Suprapubic skin (tissue), 4 donors: ENCODE measurements at places on chromosomes 7 and 10.

- DNase-seq = no peak
These were observed 46.3 kb downstream of the INSYN2A start for GRCh38 chr10:127150136-127150535.

GRCh38 chr7:5094641-5095040 lies 49.0 kb downstream of the RBAK start:
- no peak for DNase-seq

- no peak for DNase-seq
These were observed 77.3 kb upstream of the ARMC3 start for GRCh38 chr10:22850541-22850940.

- DNase-seq = no peak
These were observed 16.2 kb upstream of the EPHB6 start for GRCh38 chr7:142838461-142839213.

- DNase-seq = no peak
These were observed 29.4 kb upstream of the CDH23 start for GRCh38 chr10:71367271-71367670.
